ENCODE measurements at places on chromosomes 11 and 22. TPM values are rescaled to one million over a fixed set of nuclear protein-coding genes. Genes with fewer than 3 reads are reported as not detected.

DNA sequence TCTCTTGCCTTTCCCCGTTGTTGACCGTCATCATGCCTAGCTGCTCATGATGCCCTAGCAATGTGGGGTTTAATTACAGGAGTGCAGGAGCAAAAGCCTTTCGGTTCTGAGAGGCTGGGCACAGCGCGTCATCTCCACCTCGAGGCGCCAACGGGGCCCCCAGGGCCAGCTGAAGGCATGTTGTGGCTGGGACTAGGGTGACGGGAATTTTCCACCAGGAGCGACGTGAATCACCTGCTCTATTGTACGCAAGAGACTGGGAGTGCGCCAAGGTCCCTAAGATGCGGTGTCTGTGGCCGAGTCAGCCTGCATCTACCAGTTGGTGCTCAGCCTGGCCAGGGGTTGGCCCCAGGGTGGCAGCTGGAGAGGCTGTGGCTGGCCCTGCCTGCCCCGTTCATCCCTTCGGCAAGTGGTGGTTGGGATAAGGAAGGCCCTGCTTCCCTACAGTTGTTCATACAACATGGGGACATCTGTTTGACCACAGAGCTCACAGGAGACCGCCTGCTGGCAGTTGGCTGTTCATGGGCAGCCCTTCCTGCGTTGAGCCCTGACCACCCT is 1175.6 kb downstream of the BRD1 start:
- no peak for DNase-seq

DNAJC4 gene
- total RNA-seq: 46.5 TPM

DNA sequence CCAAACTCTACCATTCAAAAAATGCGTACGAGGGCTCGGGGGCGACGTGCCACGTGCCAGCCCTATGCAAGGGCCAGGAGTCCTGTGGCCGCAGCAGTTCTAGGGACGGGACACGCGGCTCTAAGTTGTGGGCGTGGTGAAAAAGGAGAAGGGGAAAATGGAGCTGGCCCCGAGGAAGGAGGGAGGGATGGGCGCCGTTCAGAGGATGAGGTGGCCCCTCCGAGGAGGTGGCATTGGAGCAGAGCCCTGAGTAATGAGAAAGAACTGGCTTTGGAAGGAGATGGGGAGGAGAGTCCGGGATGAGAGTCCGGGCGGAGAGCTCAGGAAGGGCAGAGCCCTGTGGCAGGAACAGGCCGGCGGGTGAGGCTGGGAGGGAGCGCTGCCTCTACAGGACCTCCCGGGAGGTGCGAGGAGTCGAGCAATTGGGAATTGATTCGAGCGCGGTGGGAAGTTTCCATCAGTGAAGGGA is 21.0 kb downstream of the OTUB1 start:
- no peak for DNase-seq

- DNase-seq: no peak
Observed at GRCh38 chr11:107824668-107825369, 33.8 kb downstream of the SLC35F2 start.

DNA sequence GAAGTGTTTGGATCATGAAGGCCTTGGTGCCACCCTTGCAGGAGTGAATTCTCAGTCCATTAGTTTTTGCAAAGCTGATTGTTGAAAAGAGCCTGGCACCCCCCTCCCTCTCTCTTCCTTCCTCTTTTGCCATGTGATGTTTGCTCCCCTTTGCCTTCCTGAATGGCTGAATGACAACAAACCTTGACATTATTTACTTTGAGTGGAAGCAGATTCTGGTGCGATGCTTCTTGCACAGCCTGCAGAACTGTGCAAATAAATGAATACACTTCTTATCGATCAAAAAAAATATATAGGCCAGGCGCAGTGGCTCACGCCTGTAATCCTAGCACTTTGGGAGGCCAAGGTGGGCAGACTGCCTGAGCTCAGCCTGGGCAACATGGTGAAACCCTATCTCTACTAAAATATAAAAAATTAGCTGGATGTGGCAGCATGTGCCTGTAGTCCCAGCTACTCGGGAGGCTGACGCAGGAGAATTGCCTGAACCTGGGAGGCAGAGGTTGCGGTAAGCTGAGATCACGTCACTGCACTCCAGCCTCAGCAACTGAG is 2.0 kb upstream of the NARS2 start:
- no peak for DNase-seq

DNA sequence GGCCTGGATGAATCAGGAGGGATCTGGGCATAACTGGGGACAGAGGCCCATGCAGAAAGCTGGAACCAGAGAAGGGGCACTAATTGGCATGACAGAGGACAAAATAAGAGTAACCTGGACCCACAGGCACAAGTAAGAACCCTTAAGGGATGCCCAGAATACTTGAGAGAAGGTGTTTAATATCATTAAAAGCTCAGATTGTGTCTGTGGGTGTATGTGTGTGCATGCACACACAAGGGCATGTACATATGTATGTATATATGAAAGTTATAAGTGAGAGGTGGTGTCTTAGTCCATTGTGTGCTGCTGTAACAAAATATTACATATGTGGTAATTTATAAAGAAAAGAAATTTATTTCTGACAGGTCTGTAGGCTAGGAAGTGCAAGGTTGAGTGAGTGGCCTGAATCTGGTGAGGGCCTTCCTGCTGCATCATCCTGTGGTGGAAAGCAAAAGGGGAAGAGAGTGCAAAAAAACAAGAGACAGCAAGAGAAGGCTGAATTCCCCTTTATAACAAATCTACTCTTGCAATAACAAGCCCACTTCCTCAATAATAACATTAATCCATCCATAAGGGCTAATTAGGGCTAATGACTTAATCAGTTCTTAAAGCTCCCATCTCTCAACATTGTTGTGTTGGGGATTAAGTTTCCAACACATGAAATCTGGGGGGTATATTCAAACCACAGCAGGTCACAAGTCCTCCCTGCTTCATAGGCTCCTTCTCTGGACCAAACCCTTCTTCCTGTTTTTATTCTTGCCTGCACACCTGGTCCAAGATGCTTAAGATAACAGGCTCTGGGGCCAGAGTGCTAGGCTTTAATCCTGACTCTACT is 68.3 kb upstream of the POU2AF2 start:
- no peak for DNase-seq

GRCh38 chr22:44931077-44931540 is 78.7 kb downstream of the PHF21B start:
- no peak for DNase-seq

- DNase-seq: no peak
Observed at GRCh38 chr11:95768521-95768920, 21.1 kb downstream of the FAM76B start.

- DNase-seq: no peak
Observed at GRCh38 chr22:39512026-39512425, 8.3 kb upstream of the ATF4 start.

TTC17 gene
- 93.7 TPM for total RNA-seq

- no peak for DNase-seq
Observed at GRCh38 chr11:17531636-17532113, 12.5 kb downstream of the USH1C start.

DNA sequence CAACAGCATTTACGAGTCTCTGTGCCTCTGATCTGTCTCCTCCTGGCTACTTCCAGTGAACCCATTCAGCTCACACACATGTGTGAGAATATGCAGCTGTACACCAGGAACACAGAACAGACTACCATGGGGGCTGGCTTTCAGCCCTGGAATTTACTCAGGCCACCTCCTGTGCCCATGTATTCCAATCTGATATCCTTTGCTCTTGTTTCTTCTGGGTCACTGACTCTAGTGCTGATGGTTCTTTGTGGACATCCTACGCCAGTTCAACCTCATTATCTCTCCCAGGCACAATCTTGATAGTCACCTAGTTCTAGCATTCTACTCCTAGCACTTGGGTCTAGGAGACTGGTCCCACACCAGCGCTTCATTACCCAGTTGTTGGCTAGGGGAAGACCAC is 23.0 kb upstream of the ZC3H12C start:
- no peak for DNase-seq

DNA sequence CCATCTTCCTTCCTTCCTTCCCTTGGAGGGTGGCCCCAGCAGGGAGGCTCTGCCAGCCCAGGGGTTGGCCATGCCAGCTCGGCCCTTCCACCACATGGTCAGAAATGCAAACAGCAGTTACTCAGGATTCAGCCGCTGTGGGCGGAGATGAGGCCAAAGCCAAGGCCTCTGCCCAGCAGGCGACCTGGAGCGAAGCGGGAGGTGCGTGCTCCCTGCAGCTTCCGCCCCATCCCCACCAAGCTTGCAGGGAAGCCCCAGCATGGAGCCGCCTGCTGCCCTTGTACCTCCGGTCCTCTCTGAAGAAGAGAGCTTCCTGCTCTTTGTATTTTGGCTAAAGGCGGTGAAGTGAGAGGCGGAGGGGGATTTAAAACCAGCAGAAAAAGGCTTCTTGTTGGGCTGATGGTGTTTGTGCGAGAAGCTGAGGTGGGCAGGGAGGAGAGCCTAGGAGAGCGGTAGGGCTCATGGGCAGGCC is 50.4 kb downstream of the ANO1 start:
- DNase-seq: no peak

MIAT gene
- 3.3 TPM for total RNA-seq

DNA sequence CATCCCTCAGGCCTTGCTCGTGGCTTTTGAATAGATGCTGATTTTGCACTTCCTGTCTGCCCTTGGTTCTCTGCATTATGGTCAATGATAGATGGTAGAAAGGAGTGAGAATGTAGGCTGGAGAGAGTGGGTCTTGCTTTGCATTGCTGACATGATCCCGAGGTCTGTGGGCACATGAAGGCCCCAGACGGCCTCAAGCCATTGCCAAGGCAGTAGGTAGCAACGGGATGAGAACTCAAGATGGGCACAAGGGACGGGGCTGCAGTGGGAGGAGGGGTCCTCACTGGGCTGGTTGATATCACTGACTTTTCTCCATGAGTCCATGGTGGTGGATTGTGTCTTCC is 54.0 kb downstream of the GAB4 start:
- DNase-seq: peak; percentile 51

- no peak for DNase-seq
Observed at GRCh38 chr22:38946771-38947170, 10.6 kb upstream of the APOBEC3A start.

GRCh38 chr11:24738972-24739371 is 242.1 kb downstream of the LUZP2 start:
- DNase-seq: no peak

DNA sequence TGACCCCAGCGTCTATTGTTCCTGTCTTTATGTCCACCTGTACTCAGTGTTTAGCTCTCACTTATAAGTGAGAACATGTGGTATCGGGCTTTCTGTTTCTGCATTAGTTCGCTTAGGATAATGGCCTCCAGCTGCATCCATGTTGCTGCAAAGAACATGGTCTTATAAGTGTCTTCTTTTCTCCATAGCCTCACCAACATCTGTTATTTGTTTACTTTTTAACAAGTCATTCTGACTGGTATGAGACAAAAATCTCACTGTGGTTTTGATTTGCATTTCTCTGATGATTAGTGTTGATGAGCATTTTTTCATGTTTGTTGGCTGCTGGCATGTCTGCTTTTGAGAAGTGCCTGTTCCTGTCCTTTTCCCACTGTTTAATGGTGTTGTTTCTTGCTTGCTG is 21.7 kb upstream of the SLN start:
- no peak for DNase-seq

- no peak for DNase-seq
Observed at GRCh38 chr11:14656536-14657457, 13.2 kb downstream of the PDE3B start.

TEX54 gene
- total RNA-seq: not detected

GRCh38 chr11:10581481-10582019 is 13.1 kb upstream of the LYVE1 start:
- DNase-seq: no peak

- no peak for DNase-seq
Observed at GRCh38 chr11:124954590-124954955, 571 bp downstream of the CCDC15 start.

DNA sequence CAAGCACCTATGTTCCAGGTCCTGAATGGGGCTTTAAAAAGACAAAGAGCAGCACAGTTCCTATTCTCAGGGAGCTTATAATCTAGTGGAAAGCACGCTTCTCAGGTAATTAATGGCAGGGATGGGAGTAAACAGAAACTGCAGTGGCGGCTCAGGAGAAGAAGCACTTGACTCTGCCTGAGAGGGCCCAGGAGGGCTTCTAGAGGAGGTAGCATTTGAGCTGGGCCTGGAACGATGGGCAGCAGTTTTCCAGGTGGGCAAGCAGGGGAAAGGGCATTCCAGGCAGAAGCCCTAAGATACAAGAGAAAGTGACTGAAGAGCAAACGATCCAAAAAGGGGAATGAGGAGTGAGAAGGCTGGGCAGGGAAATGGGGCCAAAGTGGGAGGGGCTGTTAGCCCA is 37.1 kb upstream of the CHST1 start:
- no peak for DNase-seq

- no peak for DNase-seq
Observed at GRCh38 chr11:95339086-95339901, 108.3 kb upstream of the SESN3 start.

H19 gene
- 1,569 TPM for total RNA-seq

- no peak for DNase-seq
Observed at GRCh38 chr11:27916541-27917100, 191.3 kb downstream of the KIF18A start.

- DNase-seq: no peak
Observed at GRCh38 chr11:33932721-33933120, 40.8 kb upstream of the LMO2 start.

GRCh38 chr11:47861728-47862127 is 13.6 kb upstream of the NUP160 start:
- DNase-seq: no peak

GRCh38 chr11:11036185-11036847 is 178.5 kb upstream of the ZBED5 start:
- no peak for DNase-seq

DNA sequence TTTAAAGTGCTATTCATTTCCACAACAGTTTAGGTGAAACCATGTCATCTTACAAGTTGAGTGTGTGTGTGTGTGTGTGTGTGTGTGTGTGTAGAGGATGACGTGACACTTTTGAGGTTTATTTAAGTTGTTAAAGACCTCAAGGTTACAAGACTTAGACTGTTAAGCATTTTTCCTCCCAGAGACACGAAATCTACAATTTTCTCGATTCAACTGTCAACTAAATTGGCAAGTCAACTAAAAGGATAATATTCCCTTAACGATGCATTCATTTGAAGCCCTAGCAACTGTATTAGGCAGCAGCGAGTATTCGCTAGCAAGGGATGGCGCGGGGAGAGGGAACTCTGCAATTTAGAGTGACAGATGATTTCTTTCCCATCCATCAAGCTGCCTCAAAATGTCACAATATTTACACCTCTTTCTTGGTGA is 17.6 kb upstream of the BDNF start:
- DNase-seq: no peak

DNA sequence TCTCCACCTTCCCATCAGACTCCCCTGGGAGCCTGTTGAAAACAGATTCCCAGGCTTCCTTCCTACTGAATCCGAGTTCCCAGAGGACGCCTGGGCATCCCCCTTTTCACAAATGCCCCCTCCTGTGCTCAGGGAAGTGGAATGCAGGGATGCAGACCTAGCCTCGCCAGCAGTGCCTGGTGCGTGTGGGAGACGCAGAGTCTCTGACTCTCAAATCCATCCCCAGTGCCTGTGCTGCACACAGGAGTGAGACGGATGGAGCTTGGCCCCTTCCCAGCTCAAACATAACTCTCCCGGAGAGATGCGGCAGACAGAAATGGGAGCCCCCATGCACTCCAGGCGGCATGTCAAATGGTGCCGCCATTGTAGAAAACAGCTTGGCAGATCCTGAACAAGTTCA is 62.6 kb downstream of the CTTN start:
- DNase-seq: no peak

RFPL1 gene
- total RNA-seq: not detected

GDPD4 gene
- total RNA-seq: not detected

All from osteocyte (in vitro differentiated cells).